ENCODE measurements at places on chromosomes 2 and 18. TPM values are rescaled to one million over a fixed set of nuclear protein-coding genes. Genes with fewer than 3 reads are reported as not detected.

The RAB6C gene
- 0.75 TPM for polyA plus RNA-seq

The EPB41L3 gene
- 63.6 TPM for polyA plus RNA-seq

The HK2 gene
- 12.1 TPM for polyA plus RNA-seq

The ICA1L gene
- 24.4 TPM for polyA plus RNA-seq

The PSME4 gene
- polyA plus RNA-seq: 82.8 TPM

The MTX2 gene
- polyA plus RNA-seq: 88.7 TPM

The CROCC2 gene
- polyA plus RNA-seq: 0.10 TPM

The GAREM2 gene
- 6.7 TPM for polyA plus RNA-seq

The GPBAR1 gene
- polyA plus RNA-seq: 1.2 TPM

The PDIA6 gene
- polyA plus RNA-seq: 328 TPM

The RTP5 gene
- polyA plus RNA-seq: not detected

The RGPD3 gene
- polyA plus RNA-seq: 0.12 TPM

The SANBR gene
- polyA plus RNA-seq: 29.2 TPM

The TCF7L1 gene
- 50.7 TPM for polyA plus RNA-seq

The LYPD6B gene
- polyA plus RNA-seq: 37.2 TPM

The B3GNT2 gene
- 31.3 TPM for polyA plus RNA-seq

The VIT gene
- polyA plus RNA-seq: 0.13 TPM

The SLC40A1 gene
- polyA plus RNA-seq: 121 TPM

The SKA1 gene
- polyA plus RNA-seq: 10.0 TPM

The UGT1A4 gene
- polyA plus RNA-seq: not detected

The CLIP4 gene
- 24.5 TPM for polyA plus RNA-seq

The LAMA3 gene
- 2.0 TPM for polyA plus RNA-seq

Measured in left kidney (tissue), 8 donors.